ENCODE measurements at places on chromosomes 2 and 18.
A peak's percentile ranks its signal among the peaks of the same experiment; 100 is the strongest.

DNA sequence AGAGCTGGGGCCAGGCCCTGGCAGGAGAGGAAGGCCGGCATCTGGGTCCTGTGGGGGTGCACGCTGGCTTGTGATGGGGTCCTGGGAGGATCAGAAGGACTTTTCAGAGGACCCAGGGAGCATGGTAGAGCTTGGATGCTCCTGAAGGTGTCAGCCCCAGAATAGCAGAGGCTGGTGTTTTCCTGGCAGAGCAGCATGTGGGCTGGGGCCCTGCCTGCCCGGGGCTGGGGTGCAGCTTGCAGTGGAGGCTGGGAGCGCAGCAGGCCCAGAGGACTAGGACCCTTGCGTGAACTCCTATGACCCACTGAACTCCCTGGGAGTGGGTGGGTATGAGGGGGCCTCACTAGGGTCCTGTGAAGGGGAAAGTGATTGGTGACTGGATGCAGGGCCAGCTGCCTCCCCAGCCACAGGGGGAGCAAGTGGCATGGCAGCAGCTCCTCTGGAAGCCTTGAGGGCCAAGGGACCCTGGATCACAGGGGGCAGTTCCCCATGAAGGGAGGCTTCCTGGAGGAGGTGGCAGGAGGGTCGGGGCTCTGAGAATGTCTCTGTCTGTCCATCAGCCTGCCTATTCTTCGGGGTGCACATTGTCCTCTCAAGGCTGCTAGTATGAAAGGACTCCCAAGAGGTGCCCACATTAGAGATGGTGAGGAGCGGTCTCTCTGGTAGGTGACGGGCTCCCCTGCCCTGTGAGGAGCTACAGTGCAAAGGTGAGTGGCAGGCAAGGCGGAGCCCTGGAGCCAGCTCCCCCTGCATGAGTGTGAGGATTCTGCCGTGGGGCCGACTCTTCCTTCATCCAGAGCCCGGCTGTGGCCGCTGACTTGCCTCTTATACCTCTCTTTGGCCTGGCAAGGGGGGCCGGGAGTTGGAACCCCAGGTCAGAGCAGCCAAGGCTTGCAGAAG lies 249.0 kb downstream of the DYSF start:
- no peak for DNase-seq

DNA sequence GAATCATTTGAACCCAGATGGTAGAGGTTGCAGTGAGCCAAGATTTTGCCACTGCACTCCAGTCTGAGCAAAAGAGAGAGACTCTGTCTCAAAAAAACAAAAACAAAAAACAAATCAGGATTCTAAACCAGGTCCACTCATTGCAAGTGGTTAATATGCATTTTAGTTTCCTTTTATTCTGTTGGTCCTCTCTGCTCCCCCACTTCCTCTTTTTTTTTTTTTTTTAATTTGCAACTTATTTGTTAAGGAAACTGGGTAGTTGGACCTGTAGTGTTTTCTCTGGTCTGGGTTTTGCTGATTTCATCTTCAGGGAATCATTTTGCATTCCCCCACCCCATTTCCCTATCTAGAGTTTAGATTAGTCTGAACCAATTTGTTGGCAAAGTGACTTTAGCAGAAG lies 14.0 kb downstream of the FER1L5 start:
- no peak for DNase-seq

GRCh38 chr2:239393388-239393940 lies 7.4 kb downstream of the HDAC4 start:
- DNase-seq: no peak

- no peak for DNase-seq
Observed at GRCh38 chr2:65264821-65265670, 37.4 kb downstream of the ACTR2 start.

GRCh38 chr2:159214325-159214865 lies 72.1 kb downstream of the WDSUB1 start:
- DNase-seq: no peak

DNA sequence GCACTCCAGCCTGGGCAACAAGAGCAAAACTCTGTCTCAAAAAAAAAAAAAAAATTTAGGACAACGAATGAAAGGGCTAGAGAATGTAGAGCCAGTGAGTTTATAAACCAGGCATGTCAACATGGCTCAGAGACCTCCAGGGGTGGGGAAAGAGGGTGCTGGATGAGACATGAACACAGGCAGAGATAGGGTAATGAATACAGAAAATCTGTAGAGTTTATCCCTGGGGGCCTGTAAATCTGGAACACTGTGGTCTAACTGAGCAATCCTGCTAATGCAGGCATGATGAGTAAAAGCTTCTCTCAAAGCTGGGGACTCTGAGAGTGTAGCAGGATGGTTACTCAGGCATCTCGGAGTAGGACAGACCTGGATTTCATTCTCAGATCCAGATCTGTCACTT lies 59.2 kb upstream of the IGFBP2 start:
- no peak for DNase-seq

DNA sequence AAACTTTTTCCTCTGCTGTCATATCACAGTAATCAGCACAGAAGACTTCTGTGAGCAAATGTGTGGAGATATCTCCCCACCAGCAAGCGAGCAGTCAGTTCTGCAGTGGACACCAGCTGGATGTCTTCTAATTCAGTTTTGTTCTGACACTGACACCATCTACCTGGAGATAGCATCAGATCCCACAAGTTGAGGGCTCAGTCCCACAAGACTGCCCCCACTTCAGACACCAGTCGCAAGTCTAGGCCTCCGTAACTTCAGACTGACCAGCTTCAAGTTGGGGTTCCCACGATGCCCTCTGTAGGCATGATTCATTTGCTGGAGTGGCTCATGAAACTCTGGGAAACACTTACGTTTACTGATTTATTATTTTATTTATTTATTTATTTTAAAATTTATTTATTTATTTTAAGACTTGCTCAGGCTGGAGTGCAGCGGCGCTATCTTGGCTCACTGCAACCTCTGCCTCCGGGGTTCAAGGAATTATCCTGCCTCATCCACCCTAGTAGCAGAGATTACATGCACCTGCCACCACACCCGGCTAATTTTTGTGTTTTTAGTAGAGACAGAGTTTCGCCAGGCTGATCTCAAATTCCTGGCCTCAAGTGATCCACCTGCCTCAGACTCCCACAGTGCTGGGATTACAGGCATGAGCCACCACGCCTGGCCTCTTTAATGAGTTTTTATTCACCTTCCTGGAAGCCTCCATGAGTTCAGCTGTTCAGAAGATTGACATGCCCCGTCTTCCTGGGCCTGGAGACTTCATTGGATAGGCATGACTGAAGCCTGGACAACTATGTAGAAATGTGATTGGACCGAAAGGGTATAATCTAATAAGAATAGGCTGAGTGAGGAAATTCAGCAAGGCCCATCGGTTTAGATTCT lies 55.7 kb downstream of the PAPOLG start:
- no peak for DNase-seq

- DNase-seq: no peak
Observed at GRCh38 chr2:39898934-39899333, 119.9 kb upstream of the THUMPD2 start.

GRCh38 chr2:27795868-27796277 lies 24.4 kb downstream of the MRPL33 start:
- DNase-seq: no peak

DNA sequence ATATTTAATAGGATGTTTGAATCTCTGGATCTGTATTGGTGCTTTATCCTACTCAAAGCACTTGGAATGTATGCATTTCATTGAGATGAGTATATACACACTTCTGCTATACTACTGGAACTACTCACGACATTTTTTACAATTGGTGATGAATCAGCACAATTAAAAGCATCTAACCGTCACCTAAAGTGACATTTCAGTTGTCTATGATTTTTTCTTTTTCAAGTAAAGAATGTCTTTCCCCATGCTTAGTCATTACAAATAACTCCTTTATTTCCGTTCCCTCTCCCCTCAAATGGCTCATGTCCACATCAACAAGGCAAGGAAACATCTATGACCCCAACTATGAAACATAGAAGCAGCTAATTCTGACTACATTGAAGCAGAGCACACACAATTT lies 77.3 kb downstream of the CLIP4 start:
- no peak for DNase-seq

- DNase-seq: no peak
Observed at GRCh38 chr2:221337957-221338685, 234.0 kb downstream of the EPHA4 start.

DNA sequence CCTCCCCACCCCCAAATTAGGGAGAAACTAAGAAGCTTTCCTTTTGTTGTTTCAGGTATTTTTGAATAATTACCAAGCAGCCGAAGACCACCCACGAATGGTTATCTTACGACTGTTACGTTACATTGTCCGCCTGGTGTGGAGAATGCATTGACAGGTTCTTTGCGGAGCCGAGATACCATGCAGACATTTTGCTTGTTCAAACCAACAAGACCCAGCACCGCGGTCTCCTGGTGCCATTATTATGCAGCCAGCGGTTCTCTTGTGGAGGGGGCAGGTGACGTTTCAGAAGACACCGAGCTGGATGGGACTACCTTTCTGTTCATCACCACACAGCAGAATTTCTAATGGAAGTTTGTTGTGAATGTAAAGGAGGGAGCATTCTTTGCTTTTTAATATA lies 43.4 kb downstream of the BCL2L11 start:
- no peak for DNase-seq

- DNase-seq: no peak
Observed at GRCh38 chr2:38763728-38764127, 12.6 kb upstream of the SRSF7 start.

GRCh38 chr2:164816900-164817299 lies 24.7 kb downstream of the COBLL1 start:
- no peak for DNase-seq

- no peak for DNase-seq
Observed at GRCh38 chr2:118668431-118669424, 178.7 kb downstream of the EN1 start.

- DNase-seq: no peak
Observed at GRCh38 chr2:145374165-145374564, 854.2 kb upstream of the ZEB2 start.

- DNase-seq: no peak
Observed at GRCh38 chr2:68768951-68769350, 34.3 kb downstream of the ARHGAP25 start.

DNA sequence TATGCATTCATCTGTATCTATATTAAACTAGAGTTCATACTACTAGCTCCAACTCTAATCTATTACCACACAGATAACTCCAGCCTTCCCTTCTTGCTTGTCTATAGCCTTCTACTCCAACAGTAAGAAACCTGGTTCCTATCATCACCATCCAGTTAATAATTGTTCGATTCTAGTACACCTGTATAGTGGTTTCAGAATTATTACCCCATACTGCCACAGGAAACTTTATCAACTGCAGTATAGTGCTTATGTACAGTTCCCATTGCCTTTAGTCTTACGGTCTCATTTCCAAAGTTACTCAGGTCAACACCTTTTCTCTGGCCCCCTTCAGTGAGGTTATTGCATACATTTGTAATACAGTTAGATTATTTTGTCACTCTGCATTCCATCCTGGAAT lies 14.5 kb downstream of the METTL8 start:
- no peak for DNase-seq

DNA sequence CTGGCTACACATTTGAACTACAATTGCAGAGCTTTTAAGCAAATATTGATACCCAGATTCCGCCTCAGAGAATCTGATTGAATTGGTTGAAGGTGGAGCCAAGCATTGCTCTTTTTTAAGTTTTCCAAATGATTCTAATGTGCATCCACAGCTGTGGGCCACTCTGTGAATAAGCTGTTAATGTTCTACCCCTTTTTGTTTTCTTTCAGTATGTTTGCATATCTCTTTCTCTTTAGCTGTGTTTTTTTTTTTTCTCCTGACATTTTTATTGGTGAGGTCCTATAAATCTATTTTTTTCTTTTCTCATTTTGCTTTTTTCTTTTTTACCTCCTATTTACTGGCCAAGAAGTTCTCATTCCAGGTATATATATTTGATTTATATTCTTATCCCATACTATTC lies 6.5 kb downstream of the SCN3A start:
- no peak for DNase-seq

GRCh38 chr2:9473985-9474360 lies 378 bp upstream of the IAH1 start:
- peak; percentile 70 for DNase-seq

DNA sequence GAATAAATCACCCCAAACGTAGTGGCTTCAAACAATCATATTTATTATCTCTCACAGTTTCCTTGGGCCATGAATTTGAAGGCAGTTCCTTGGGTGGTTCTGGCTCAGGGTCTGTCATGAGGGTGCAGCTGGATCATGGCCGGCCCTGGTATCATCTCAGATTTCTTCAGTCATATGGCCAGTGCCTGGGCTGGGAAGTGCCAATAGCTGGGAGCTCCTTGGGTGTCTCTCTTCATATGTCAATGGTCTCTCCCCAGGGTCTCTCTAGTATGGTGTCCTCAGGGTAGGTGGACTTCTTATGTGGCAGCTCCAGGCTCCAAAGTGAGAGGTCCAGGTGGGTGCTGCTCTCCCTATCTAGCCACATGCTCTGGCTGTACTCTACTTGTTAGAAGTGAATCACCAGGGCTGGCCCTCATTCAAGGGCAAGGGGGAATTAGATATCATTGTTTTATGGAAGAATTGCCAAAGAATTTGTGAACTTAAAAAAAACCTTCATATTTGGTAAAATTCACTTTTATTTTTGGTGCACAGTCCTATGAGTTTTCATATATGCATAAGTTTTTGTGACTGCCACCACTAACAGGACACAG lies 15.4 kb downstream of the FHOD3 start:
- no peak for DNase-seq

DNA sequence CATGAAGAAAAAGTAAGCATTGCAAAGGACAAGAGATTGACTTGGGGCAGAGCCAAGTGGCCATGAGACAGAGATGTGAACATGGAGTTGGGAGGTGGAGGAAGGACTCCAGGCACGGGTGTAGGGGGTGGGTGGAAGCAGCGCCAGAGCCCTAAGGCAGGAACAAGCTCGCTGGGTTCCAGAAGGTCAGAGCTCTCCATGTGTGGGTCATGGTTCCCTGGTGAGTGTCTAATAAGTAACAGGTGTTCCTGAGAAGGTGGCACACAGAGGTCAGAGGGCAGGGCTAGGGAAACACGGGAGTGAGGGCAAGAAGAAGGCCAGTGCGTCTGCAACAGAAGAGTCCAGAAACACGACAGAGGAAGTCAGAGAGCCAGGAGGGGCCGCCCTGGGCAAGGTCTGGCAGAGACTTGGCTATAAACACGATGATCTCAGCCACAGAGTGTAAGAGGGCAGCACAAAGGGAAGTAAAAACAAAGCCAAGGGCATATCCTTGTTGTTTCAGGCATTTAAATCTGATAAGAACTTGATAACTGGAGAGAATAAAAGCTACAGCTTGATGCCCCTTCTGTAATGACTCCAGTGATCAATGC lies 260.8 kb downstream of the TGIF1 start:
- no peak for DNase-seq

DNA sequence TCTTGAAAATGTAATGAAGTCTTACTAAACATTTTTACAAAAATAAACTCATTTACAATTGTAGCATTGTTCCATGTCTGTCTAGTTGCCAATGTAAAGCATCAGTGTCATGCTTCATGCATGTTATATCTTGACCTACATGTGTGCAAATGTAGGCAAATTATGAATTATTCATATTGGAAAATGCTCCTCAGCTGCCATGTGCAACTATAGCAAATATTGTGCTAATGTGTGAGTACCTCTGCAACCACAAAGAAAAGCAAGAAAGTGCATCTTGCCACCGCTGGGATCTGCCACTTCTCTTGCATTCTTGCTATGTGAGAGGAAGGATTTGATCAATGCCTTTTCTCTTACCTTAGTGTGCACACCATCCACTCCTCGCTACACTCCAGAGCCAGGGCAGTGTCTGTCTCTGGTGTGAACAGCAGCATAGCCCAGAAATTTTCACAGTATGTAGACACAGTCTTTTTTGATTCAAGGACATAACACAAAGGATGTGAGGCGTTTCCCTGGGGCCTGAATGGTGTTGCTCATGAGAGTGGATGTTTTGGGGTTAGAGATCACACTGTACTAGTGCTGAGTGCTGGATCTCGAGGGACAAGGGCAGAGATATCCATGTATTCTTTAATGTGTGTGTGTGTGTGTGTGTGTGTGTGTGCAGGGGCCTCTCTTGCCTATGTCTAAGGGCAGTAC lies 47.6 kb upstream of the HAAO start:
- DNase-seq: no peak
